ENCODE measurements at places on chromosomes 7 and 10.

DNA sequence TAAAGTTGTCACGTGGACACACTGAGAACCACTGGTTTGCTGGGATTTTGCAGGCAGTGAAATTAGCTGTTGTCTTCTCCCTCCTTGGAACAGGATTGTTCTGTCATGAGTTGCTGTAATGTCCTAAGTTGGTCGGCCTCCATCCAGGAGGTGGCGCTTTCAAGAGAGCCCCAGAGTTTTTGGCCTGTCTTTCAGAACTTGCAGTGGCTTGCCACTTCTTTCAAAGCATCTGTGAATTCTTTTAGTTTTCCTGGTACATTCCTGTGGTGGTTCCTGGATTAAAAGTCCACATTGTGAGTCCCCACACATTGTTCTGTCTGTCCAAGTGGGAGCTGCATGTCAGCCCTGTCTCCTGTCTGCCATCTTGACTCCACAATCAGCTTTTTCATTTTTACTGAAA is 133.8 kb downstream of the PON1 start:
- no peak for DNase-seq

- no peak for DNase-seq
Measured at GRCh38 chr10:43212043-43212721, 54.7 kb downstream of the RASGEF1A start.

GRCh38 chr10:126561294-126561920 is 109.1 kb downstream of the C10orf90 start:
- no peak for DNase-seq

GRCh38 chr10:115849197-115849596 is 423.8 kb downstream of the GFRA1 start:
- no peak for DNase-seq

- DNase-seq, result peak; percentile 67
Measured at GRCh38 chr7:123757095-123757494, 8.3 kb upstream of the WASL start.

GRCh38 chr7:82598958-82599357 is 155.4 kb upstream of the CACNA2D1 start:
- DNase-seq, result no peak

DNA sequence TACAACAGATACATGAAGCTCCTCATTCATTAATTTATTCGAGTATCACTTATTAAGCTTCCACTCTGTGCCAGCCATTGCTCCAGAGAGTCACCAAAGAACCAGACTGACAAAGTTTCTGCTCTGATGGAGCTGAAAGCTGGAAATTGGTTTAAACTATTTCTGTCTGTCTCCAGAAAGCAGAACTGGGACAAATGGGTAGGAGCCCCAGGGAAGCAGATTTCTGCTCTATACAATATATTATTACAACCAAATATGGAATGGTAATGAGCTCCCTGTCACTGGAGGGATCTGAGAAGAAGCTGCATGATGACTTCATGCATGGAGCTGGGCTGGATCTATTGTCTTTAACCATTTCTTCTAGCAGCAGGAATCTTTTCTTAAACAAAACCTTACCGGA is 165.4 kb upstream of the ADO start:
- DNase-seq, result no peak

GRCh38 chr10:132810807-132811700 is 25.1 kb upstream of the NKX6-2 start:
- no peak for DNase-seq

Data from trophoblast cell (in vitro differentiated cells and primary cell).